ENCODE measurements at places on chromosomes 6 and 20.

GRCh38 chr6:128209771-128210170 is 308.9 kb upstream of the THEMIS start:
- no peak for DNase-seq

GRCh38 chr20:63735859-63736718 is at the start of gene LIME1:
Gene LIME1, plus strand, starts transcription at chr20:63736664. Its CDS starts 886 bp downstream, at chr20:63737550.
- no peak for DNase-seq

DNA sequence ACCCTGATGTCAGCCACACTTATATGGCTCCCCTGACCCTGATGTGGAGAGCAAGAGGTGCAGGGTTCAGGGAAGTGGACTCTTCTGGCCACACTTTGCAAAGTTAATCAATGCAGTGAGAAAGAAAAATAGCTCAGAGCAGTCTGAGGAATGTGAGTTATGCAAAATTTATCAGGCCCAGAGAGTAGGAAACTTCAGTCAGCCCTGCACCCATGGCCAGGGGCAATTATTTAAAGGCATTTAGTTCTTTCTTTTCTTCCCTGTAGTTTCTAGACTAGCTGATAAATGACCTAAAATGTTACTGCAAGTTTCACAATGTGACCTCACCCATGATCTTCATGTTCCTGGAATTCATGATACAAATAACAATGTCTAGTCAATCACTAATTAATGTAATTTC is 143.7 kb upstream of the GGTLC1 start:
- no peak for DNase-seq

DNA sequence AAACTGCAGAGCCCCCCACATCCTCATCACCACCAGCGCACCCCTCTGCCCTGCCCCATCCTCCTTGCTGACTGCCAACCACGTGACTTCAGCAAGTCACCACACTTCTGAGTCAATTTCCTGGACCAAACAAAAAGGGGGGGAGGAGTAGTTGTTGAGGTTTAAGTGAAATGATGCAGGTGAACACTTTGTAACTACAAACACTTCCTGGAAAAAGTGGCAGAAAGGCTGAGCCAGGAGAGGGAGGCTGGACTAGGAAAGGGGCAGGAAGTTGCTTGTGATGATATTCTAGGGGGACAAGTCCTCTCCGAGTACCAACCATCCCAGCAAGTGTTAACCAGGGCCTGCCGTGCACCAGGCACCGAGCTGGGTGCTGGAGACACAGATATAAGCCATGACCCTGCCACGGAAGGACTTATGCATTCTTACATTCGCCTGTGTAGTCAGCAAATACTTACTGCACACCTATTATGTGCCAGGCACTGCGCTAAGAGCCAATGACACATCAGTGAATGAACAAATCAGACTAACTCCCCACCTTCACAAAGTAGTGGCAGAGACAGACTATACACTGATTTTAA is 67.3 kb downstream of the PREX1 start:
- no peak for DNase-seq

DNA sequence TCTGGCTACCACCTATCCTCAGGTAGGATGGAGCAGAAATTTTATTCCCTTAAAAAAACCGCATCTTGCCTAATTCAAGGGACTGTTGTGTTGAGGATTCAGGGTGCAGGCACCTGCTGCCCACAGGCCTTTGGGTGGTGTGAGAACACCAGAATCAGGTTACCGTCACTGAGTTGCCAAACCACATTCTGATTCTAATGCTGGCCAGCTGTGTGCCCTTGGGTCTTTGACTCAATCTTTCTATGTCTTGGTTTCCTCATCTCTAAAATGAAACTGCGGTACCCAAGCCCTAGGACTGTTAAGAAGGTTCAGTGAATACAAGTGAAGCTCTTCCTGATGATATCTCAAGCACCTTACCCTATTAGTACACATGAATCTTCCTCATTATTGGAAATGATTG is 827.3 kb downstream of the DHX35 start:
- DNase-seq, result no peak

GRCh38 chr6:129153257-129153656 is 270.3 kb downstream of the LAMA2 start:
- no peak for DNase-seq
